T follicular helper cell (primary cell): ENCODE measurements at places on chromosomes 5 and 9.

DNA sequence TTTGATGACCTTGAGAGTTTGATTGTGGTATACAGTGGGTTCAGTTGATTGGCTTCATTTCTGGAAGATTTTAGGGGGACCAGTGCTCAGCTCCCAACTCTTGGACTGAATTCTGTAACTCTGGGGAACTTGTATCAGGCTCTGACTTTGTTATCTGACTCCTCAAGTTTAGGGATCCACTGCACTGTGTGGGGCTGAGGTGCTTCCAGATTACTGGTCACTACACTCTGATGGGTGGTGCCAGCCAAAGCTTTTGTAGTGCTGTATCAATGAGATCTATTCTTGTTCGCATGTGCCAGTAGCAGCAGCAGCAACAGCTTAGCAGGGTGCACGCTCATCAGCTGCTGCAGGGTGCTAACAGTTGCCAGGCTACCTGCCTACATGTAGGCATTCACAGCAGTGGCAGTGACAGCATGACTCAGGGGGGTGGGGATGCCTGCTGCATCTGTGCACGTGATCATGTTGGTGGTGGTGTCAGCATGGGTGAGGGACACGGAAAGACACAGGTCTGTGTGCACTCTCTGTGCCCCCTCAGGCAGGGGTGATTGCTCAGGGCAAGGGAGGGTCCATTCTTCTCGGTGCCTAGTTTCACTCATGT lies 438.8 kb upstream of the SEMA6A start:
- DNase-seq, result no peak

DNA sequence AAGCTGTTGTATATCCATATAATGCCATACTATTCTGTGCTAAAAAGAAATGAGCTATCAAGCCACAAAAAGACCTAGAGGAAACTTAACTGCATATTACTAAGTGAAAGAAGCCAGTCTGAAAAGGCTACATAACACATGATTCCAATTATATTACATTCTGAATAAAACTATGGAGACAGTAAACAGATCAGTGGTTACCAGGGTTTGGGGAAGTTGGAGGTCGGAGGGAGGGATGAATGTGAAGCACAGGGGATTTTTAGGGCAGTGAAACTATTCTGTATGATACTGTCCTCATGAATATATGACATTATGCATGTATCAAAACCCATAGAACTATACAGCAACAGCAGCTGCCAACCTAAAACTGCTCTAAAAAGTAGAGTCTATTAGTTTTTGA lies 5.6 kb upstream of the RFK start:
- DNase-seq, result no peak

DNA sequence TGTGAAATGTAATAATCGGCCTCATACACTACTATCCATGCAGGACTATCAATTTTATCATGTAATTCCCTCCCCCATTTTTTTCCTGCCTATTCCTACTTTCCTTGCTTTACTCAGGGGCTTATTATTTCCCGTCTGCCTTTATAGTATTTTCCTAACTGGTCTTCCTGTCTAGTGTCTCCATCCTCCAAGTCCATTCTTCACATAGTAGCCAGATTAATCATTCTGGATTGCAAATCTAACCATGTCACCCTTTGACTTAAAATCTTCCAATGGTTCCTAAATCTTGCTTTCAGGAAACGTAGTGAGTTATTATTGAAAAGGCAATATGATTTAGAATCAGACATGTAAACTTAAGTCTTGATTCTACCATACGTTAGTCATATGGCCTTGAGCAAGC lies 307.4 kb upstream of the HAPLN1 start:
- DNase-seq, result no peak

GRCh38 chr9:93576258-93577077 lies at the start of gene PHF2:
TSS of gene PHF2 (plus strand) at chr9:93576584. CDS start at chr9:93576774, 190 bp downstream.
- DNase-seq, result no peak

DNA sequence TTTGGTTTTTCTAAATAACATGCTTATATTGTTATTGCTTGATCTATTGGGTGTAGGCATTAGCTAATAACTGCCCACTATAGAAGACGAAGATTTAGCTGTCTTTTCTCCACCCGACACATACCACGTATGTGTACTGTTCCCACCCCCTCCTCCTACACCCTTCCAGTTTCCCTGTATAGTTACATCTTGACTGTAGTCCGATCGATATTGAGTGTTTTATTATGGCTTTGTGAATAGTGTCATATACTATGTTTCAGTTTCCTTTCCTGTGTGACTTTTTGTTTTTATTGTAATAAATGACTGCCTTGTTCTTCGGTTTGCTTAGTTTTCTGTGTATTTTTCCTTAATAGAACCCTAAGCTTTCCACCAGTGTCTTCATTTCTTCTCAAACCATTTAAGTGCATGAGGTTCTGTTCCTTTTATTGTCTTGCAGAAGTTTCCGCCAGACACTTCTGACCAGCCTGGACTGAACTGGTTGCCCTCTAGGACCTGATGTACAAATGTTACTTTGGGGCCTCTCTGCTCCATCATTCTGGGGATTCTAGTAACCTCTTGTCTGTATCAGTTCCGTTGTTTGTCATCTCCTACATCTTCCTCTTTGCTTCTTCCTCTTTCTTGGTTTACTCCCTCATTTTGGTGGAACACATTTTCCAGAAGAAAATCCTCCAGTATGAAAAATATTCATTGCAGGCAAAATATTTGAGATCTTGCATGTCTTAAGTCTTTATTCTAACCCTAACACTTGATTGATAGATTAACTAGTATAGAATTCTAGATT lies 61.8 kb downstream of the PRKACG start:
- no peak for DNase-seq

DNA sequence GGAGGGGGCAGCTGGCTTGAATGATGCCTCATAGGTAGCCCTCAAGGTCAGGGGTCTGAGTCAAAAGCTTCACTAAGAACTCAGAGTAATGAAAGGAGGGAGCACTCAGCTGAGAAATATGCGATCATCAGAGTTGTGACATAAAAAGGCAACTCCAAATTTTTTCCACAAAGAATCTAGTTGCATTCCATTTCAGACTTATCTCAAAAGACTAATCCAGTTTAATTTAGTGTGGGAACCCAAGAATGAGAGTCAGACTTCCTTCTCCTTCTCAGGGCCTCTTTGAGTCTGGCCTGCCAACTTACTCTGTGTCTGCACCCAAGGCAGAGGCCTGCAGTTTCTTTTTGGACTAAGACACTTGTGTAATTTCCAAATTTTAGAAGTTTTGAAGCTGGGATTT lies 34.7 kb downstream of the GABRP start:
- no peak for DNase-seq

DNA sequence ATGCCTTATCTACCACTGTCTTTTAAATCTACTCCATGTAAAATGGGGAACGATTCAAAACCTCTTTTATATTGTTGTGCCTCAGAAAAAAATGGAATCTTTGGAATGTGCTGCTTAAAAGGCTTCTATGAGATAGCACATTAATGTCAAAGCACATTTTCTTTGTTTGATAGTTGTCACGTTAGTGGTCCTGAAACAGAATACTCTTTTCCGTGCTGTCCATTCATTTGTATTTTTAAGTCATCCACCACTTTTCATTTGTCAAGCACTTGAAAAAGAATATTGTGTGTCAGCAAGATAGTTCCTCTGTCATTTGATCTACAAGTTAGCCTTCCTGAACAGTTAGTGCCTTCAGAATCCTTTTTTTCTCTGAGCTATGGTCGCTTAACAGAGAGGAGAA lies 246.9 kb downstream of the MAST4 start:
- no peak for DNase-seq

- no peak for DNase-seq
Measured at GRCh38 chr5:20972419-20972925, 984.5 kb upstream of the CDH18 start.

DNA sequence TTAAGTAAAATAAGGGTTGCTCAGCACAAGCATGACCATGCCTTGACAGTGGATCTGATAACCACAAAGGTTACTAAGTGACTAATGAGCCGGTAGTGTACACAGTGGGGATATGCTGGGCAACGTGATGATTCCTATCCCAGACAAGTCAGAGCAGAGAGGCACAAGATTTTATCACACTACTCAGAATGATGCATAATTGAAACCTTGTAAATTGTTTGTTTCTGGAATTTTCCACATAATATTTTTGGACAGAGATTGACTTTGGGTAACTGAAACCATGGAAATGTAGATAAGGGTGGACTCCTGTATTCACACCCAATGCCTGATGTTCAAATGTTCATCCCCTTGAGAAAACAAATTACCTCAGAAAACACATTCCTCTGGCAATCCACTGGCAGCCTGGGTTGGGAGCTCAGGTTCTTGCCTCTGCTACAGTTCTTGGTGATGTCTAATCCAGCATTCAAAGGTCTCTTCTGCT lies 16.2 kb upstream of the ERAP1 start:
- DNase-seq, result no peak
